ENCODE measurements at places on chromosomes 7 and 10.

DNA sequence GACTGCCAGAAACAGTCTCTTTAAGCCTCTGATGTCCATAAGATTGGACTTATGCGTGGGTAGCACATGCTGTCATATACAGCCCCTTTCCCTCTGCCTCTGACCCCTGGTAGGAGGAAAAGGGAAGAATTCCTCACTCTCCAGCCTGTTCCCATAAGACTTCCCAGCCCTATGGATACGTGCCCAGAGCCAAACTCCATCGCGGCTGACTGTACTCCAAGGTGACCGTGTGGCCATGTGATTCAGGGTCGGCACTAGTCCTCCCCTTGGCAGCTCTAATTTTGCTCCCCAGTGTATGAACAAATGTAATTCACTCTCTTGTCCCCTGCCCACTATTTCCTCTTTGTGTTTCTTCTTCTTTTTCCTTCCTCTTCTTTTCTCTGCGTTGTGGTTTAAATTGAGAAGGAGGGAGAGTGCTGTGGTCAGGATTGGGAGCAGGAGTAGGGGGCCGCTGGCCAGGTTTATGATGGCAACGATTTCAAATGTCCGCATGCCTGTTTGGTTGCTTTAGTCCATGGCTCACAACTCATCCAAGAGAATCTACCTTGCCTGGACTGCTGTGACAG, 43.8 kb downstream of the PRLHR start:
- no peak for DNase-seq

- no peak for DNase-seq
Measured at GRCh38 chr7:88203401-88203800, 16.4 kb downstream of the SRI start.

GRCh38 chr10:114483575-114483974, 79.3 kb upstream of the AFAP1L2 start:
- no peak for DNase-seq

GRCh38 chr7:158356454-158356853, 231.2 kb downstream of the PTPRN2 start:
- DNase-seq = no peak

GRCh38 chr7:80240265-80241025, 105.8 kb downstream of the GNAI1 start:
- DNase-seq = no peak

- DNase-seq = no peak
Measured at GRCh38 chr7:13802651-13803050, 186.8 kb downstream of the ETV1 start.

DNA sequence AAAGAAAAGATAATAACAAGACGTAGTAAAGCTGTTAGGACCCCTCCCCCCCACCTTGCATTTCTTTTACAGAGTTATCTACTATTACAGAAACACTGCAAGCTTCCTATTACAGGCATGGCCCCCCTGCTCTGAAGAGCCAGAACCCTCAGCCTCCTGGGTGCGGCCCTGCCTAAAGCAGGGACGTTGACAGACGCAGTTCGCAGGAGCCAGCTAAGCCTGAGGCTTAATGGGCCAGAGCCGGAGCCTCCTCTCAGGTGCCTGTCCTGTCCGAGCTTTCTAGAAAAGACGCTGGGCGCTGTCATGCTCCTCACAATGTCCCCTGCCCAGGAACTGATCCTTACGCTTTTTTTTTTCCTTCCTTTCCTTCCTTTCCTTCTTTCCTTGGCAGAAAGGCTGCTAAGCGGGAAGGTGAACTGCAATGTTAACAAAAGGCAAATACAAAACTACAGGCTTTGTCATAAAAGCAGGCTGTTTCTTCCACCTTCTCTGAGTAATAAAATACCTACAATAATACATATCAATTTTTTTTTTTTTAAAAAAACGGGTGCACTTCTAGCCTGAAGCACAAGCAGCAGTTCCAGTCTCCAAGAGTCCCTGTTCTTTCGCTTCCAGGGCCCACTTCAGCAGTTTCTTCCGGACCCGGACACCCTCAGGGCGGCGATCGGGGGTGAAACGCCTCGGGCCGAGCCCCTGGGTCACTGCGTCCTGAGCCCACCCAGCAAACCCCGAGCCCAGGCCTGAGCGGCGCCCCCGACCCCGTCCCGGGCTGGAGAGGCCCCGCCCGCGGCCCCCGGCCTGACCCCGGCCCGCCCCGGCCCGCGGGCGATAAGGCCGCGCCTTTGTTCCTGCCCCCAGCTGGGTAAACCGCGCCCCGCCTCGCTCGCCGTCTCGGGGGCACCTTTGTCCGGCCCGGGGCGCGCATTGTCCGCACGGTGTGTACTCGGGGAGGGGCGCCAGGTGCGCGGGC, 11.2 kb downstream of the MNX1 start:
- DNase-seq = no peak

GRCh38 chr7:91713669-91714068, 166.8 kb downstream of the MTERF1 start:
- DNase-seq = no peak

DNA sequence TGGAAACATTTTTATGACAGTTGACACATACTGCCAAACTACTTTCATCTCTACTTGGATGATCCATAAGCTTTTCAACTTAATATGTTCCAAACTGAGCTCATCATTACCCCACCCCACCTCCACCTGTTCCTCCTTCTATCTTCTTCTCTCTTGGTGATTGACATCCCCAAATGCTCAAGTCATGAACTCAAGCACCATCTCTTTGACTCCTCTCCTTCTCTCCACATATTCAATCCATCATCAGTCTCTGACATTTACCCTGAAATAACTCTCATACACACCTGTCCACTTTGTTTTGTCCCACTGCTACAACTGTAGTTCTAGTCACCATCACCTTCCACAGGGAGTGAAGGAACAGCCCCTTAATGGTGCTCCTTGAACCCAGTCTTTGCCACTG, 43.3 kb downstream of the SGCE start:
- no peak for DNase-seq

GRCh38 chr7:101952355-101953247, 135.2 kb downstream of the CUX1 start:
- DNase-seq = no peak

DNA sequence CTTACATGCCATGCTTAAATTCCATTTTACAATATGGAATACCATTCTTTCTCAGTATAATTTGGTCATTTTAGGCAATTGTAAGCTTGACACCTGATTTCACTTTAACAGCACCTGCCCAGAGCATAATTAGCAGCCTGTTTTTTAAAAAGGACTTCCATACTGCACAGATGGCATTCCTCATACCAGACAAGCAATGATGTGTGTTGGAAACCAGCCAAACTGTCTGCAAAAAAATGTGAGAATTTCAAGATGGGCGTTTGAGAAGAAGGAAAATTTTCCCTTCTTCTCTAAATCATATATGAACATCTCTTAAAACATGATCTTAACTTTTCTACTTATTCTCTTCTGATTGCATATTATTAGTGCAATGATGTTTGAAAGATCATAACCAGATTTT, 40.4 kb upstream of the AGMO start:
- no peak for DNase-seq

- DNase-seq = no peak
Measured at GRCh38 chr7:139396323-139396951, 36.7 kb downstream of the LUC7L2 start.

DNA sequence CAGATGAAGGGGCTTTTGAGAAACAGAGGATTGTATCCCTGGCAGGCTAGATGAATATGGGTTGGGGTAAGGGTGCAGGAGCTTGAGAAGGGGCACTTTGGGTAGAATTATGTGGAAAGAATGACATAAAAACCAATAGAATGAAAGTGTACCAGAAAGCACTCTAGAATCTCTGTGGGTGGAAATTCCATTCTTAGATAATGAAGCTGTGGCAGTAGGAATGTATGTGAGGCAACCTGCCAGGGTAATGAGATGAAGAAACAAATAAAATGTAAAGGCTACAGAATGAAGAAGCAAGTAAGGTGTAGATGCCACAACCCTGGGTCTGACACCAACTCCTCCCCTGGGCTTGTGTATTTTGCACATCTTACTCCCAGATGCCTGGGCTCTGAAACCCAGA, 16.8 kb downstream of the NOBOX start:
- DNase-seq = no peak

- DNase-seq = no peak
Measured at GRCh38 chr10:101959346-101959916, 96.5 kb downstream of the ARMH3 start.

- DNase-seq = no peak
Measured at GRCh38 chr7:1992554-1992953, 240.2 kb downstream of the MAD1L1 start.

- DNase-seq = no peak
Measured at GRCh38 chr7:91264924-91265681, 870 bp downstream of the FZD1 start.

GRCh38 chr7:70589590-70589989, 542.4 kb upstream of the GALNT17 start:
- DNase-seq = no peak

DNA sequence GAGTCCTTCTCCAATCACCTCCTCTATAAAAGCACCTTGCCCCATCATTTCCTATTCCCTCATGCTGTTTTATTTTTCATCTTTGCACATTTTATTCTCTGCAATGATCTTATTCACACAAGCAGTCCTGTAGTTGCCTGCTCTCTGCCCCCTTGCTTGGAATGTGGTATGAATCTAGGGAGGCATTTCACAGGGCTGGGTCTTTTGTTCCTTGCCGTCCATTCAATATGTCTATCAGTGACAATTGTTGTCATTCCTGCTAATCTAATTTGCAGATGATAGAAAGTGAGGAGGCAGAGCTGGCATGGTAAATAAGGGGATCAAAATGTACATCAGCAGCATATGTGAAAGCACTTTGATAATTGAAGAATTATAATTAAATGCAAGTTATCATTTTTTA, 246.2 kb upstream of the C7orf33 start:
- DNase-seq = no peak

DNA sequence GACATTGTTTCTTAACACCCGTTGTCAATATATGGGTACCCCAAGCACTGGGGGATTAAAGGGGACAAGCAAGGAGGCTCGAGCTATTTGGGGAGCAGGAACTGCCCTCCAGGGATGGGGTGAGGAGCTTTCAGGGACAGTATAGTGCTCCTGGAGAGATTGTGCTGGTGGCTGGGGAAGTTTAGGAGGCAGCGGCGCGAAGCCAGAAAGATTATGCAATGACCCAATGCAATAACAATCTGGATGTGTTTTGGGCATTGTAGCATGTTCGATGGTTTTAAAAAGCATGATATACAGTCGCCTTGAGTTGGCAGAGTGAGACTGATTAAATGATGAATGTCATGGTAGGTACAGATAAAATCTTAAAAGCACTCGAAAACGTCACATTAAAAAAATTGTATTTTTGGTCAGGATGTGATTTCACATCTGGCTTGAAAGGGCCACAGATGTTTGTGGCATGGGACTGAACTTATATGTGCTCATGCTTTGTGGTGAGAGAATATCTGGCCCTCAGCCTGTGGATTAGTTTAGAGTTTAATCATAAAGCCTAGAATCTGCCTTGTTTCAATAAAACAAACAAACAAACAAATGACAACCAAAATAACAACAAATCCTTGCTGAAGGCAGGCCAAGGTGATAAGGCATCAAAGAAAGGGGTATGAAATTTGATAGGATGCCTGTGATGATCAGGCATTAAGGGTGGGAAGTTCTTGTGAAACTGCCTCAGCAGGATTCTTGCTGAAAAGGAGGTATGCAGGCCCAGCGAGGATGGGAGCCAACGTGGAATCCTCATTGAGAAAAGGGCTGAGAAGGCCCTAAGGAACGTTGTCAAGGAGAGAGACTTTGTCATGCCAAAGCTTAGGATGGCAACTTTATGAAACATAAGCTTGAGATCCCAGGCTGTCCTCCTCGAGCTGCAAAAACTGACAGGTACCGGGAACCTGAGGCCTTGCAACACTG, 417.1 kb upstream of the KLF6 start:
- no peak for DNase-seq

- DNase-seq = no peak
Measured at GRCh38 chr7:47778153-47778661, 170.1 kb downstream of the PKD1L1 start.

DNA sequence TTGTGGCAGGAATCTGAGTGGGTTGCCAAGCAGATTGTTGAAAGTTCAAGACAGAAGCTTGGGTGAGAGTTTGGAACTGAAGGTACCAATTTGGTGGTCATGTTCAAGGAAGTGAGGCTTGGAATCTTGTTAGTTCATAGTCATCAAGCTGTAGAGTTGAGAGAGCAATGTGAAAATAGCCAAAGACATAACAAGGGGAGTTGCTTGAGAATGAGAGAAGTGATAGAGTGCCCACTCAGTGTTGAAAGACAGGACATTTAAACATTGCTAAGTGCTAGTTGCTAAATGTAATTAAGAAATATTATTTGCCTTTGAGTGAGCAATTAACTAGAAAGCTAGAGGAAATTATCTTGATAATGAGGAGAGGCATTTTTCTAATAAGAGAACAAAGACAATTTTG, 17.0 kb downstream of the ITGB8 start:
- DNase-seq = no peak

- no peak for DNase-seq
Measured at GRCh38 chr7:26090927-26091519, 61.0 kb upstream of the NFE2L3 start.

- no peak for DNase-seq
Measured at GRCh38 chr7:162632-163297, 29.6 kb upstream of the FAM20C start.

GRCh38 chr7:138816650-138817049, 18.7 kb upstream of the ATP6V0A4 start:
- no peak for DNase-seq

GRCh38 chr10:20962165-20962564, 65.1 kb upstream of the NEBL start:
- DNase-seq = no peak

- DNase-seq = no peak
Measured at GRCh38 chr7:32108651-32109050, 38.4 kb upstream of the PDE1C start.

- DNase-seq = no peak
Measured at GRCh38 chr10:133158437-133158755, 1.6 kb upstream of the KNDC1 start.

DNA sequence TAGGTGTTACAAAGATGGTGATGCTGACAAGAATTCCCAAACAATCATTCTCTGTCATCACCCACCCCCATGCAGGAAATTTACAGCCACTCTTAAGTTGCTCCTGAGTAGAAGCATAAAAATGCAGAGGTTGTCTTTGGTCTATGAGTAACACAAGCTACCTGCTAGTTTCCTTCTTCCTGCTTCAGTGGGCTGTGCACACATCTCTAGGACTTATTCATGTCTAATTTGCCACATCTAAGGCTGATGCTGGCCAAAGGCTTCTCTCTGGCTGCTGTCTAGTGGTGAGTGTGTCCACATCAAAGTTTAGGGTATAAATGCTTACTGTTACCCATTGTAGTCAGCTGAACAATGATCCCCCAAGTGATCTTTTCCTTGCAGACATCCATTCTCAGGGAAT, 662.5 kb downstream of the TYW1 start:
- no peak for DNase-seq

- DNase-seq = no peak
Measured at GRCh38 chr10:1374511-1375345, 318.5 kb downstream of the WDR37 start.

DNA sequence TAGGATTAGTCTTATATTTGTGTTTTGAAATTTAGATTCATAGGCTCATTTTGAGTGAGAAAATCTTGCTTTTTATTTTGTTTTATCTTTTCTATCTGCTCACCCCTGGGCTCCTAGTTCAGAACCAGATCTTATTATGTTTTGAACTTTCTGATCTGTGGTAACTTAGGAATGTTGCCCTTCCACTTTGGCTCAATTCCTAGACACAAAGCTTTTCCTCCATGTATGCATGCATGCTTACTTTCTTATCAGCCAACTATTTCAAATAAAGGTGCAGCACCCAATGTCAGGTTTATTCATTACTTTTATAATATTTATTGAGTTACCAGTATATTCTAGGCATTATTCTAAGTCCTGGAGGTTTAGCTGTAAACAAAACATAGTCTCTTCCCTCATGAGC, 374.8 kb upstream of the KIAA1217 start:
- DNase-seq = no peak
